AG10803 (cell line): ENCODE measurements at places on chromosomes 13 and 19.

DNA sequence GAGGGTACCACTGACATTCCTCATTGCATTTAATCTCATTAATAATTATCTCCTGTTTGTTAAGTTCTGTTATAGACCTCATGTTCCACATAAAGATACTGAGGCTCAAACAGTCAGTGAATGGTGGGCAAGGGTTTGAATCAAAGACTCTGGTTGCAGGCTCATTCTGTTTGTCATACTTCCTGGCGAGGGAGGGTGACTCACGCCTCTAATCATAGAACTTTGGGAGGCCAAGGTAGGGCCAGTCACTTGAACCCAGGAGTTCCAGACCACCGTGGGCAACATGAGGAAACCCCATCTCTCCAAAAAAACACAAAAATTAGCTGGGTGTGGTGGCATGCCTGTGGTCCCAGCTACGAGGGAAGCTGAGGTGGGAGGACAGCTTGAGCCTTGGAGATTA is 220.7 kb upstream of the MIR17HG start:
- no peak for DNase-seq

DNA sequence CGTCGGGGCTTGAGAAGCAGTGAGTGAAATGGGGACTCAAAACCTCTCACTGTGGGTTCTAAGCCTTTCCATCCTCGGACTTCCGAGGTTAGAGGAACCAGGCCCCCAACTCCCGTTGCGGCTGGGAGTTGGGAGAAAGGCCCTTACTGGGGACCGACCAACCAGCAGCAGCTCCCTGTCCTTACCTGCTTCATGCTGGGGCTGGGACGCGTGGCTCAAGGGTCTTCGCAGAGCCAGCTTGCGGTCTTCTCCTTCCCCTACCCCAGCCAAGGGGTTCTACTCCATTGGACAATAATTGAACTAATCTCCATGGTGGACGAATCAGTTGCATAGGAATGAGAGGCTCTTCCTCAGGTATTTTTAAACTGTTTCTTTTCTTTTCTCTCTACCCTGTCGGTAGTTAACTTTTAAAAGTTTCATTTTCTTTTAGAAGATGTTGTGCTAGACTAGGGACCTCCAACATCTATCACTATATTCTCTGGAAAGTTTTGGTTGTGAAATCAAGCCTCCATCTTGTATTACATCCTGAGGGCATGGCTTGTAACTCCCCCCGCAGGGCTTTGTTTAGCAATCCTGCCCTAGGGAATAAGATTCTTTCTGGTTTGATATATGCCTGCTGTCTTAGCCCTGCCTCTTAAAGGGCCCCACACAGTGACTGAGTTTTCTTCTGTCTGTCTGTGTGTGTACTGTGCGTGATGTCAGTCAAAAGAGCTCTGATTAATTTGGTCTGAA is 1027.1 kb upstream of the PCDH9 start:
- DNase-seq, result no peak

- DNase-seq, result no peak
These were observed 15.9 kb downstream of the CYTH2 start for GRCh38 chr19:48484931-48485612.

DNA sequence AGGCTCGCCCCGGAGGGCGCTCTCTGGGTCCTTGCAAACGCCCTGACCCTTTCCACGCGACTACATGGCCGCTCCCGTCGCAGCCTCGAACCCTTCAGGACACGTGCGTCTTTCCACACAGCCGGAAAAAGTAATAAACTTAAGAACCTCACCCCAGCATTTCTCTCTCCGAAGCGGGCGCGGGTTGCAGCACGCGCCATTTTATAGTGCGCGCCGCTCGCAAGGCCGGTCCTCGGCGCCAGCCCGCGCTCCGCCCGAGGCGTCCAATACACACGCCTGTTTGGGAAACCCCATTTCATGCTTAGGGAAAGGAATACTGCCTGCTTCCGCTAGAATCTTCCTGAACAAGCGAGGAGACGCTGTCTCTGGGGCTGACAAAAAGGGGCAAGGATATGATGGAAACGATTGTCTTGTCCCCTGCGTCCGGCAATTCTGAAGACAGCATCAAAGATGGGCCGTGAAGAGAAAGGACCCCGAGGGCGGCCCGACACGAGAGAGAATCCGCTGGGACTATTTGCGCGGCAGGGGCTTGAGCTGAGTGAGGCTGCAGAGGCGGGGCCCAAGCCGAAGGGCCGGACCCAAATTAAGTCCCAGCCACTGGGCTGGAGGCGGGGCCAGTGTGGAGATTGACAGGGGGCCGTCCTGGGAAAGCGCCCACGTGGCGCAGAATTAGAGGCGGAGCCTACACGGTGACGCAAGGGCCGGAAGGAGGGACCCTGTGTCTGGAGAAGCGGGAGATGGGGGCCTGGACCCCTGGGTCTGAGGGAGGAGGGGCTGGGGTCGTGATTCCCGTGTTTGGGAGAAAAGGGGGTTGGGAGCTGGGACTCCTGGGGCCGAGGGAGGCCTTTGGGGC is 14.4 kb downstream of the ACP4 start:
- peak; percentile 99 for DNase-seq

GRCh38 chr19:30253581-30253996 is 118.6 kb upstream of the ZNF536 start:
- DNase-seq, result peak; percentile 73

- DNase-seq, result peak; percentile 60
These were observed 3.7 kb upstream of the CSNK1A1L start for GRCh38 chr13:37109051-37109678.

- DNase-seq, result peak; percentile 27
These were observed 22.5 kb upstream of the KLF2 start for GRCh38 chr19:16301999-16302694.

- DNase-seq, result peak; percentile 53
These were observed 4.2 kb downstream of the SLC7A1 start for GRCh38 chr13:29591310-29591709.

DNA sequence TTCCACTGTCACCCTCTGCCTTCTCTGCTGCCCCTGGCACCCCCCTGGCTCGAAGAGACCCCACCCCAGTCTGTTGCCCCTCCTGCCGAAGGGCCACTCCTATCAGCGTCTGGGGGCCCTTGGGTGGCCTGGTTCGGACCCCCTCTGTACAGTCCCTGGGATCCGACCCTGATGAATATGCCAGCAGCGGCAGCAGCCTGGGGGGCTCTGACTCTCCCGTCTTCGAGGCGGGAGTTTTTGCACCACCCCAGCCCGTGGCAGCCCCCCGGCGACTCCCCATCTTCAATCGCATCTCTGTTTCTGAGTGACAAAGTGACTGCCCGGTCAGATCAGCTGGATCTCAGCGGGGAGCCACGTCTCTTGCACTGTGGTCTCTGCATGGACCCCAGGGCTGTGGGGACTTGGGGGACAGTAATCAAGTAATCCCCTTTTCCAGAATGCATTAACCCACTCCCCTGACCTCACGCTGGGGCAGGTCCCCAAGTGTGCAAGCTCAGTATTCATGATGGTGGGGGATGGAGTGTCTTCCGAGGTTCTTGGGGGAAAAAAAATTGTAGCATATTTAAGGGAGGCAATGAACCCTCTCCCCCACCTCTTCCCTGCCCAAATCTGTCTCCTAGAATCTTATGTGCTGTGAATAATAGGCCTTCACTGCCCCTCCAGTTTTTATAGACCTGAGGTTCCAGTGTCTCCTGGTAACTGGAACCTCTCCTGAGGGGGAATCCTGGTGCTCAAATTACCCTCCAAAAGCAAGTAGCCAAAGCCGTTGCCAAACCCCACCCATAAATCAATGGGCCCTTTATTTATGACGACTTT is 2.0 kb downstream of the ZFP36 start:
- peak; percentile 53 for DNase-seq

DNA sequence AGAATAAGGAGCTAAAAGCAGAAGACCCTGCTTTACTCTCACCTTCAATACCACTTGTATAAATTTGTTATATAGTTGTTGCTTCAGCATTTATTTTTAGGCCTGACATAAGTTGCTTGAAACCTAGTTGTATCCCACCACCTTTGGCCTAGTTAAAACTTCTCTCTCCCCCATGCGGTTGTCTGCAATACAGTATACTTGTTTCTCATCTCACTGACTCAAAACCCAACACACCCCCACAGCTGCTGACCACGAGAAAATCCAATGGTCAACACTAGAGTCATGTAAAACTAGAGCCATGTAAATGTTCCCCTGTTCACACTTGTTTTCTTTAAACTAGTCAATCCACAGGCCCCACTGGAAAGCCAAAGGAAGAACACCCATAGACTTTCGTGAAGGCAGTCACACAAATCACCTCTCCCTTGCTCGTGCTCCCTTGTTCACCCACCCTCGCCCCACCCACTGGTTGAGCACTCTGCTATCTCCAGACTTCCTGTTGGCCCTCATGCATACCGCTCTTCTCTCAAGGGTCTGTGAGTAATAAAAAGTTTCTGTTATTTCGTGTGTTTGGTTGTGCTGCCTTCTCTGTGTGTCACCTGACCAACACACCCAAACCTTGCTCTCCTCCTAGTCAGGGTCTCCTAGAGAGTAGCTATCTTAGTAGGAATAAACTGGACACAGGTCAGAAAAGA is 12.9 kb upstream of the CCDC169 start:
- no peak for DNase-seq

GRCh38 chr19:30023330-30023729 is 81.3 kb downstream of the URI1 start:
- DNase-seq, result no peak

- no peak for DNase-seq
These were observed 2.8 kb downstream of the ERFL start for GRCh38 chr19:41925208-41926003.

DNA sequence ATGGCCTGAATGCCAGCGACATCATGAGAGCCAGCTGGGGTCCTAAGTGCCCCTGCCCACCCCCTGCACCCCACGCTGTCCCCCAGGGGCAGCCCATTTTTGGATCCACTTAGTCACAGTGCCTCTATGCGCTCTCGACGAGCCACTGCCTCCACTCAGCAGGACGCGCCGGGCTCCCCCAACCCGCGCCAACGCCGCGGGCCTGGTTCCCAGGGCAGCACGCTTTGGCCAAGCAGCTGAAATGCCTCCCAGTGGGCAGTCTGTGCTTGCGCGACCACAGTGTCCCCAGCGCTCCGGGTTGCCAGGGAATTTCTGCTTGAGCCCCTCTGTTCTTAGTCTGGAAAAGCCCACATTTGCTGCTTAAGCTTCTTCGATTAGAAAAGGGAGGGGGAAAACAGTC is 39.4 kb downstream of the TMED1 start:
- no peak for DNase-seq

GRCh38 chr13:108777421-108778420 is 148.3 kb downstream of the MYO16 start:
- no peak for DNase-seq

- DNase-seq, result no peak
These were observed 81.9 kb downstream of the SLC6A16 start for GRCh38 chr19:49243129-49243528.

- no peak for DNase-seq
These were observed 853.0 kb downstream of the SLITRK6 start for GRCh38 chr13:84946192-84946591.

DNA sequence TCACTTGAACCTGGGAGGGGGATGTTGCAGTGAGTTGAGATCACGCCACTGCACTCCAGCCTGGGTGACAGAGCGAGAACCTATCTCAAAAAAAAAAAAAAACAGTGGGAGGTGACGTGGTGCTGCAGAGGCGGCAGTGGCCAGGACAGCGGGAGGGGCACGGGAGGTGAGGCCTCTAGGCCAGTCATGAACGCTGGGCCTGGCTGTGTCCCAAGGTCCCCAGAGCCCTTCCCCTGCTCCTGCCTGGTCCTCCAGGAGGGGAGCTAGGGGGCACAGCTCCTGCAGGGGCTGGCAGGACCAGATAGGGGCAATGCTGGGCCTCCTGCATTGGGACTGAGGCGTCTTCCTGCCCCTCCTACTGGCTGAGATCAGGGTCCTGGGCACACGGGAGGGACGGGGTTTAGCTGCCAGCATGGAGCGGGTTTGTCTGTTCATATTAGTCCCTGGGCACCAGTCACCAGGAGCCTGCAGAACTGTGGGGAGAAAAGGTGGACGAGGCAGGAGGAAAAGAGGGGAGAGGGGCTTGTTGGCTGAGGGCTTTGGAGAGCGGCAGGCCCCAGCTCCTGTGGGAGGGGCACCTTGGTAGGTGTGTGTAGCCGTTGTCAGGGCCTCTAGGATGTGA is 4.5 kb downstream of the MAP2K7 start:
- DNase-seq, result no peak

GRCh38 chr13:107121793-107122192 is 553.9 kb upstream of the ARGLU1 start:
- no peak for DNase-seq

DNA sequence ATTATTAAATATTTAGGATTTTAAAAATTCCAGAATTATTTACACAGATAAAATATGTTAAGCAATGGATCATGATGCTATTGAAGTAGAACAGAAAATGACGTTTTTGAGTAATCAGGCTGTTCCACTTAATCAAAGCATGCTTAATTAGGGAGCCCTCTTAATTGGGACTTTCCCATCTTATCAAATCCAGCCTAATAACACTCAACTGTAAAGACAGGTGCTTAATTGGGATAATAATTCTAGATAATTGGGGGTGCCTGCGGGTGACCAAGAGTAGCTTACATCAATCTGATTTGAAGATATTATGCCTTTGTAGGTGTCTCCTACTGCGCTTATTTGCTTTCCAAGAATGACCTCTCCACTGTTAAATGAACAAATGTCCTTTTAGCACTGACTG is 742.2 kb upstream of the SLITRK6 start:
- no peak for DNase-seq

GRCh38 chr19:39518458-39518857 is 3.5 kb downstream of the SELENOV start:
- no peak for DNase-seq

- DNase-seq, result peak; percentile 94
These were observed 8.6 kb downstream of the KDM4B start for GRCh38 chr19:4977299-4978174.

GRCh38 chr19:54482889-54483288 is 9.8 kb upstream of the CDC42EP5 start:
- no peak for DNase-seq

DNA sequence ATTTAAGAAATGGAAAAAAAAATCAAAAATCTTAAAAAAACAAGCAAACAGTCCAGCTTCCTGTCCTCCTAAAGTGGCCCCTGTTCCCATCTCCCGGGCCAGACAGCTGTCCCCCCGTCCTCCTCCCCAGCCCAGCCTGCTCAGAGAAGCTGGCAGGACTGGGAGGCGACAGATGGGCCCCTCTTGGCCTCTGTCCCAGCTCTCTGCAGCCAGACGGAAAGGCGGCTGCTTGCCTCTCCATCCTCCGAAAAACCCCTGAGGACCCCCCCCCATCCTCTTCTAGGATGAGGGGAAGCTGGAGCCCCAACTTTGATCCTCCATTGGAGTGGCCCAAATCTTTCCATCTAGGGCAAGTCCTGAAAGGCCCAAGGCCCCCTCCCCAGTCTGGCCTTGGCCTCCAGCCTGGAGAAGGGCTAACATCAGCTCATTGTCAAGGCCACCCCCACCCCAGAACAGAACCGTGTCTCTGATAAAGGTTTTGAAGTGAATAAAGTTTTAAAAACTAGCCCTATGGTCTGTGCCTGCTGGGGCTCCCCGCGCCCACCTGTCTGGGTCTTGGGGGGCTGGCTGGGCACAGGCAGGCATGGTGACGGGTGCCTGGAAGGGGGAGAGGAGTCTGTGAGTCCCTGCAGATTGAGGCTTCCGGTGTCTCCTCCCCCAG is 3.8 kb downstream of the GADD45GIP1 start:
- peak; percentile 35 for DNase-seq

GRCh38 chr19:3121821-3122511 is 13.9 kb upstream of the GNA15 start:
- DNase-seq, result no peak

- no peak for DNase-seq
These were observed 82.1 kb downstream of the ZNF429 start for GRCh38 chr19:21587549-21587948.

GRCh38 chr19:45469945-45470761 is 2.4 kb downstream of the FOSB start:
- peak; percentile 62 for DNase-seq

GRCh38 chr13:58300974-58301681 is 669.6 kb downstream of the PCDH17 start:
- no peak for DNase-seq

- DNase-seq, result no peak
These were observed 7.4 kb downstream of the CFD start for GRCh38 chr19:866769-867300.
